ENCODE measurements at places on chromosomes 6 and 20.

DNA sequence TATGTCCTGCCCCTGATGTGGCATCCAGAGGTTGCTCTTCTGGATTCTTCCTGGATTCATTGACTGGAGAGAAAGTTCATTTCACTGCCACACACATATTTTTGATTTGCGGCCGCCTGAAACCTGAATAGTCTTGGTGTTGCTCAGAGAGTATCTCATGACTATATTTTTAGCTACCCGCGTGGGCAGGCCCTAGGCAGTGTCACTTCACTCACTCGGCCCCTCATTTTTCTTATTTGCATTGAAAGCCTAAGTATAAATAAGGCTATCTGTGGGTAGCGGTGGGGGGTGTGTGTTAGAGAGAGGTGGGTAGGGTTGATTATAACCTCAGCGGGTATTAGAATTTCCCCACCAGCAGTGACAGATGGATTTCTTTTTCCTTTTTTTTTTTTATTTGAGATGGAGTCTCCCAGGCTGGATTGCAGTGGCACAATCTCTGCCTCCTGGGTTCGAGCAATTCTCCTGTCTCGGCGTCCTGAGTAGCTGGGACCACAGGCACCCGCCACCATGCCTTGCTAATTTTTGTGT, 113.5 kb downstream of the JARID2 start:
- DNase-seq, result no peak

- DNase-seq, result no peak
Measured at GRCh38 chr20:58403272-58403671, 14.2 kb downstream of the VAPB start.

DNA sequence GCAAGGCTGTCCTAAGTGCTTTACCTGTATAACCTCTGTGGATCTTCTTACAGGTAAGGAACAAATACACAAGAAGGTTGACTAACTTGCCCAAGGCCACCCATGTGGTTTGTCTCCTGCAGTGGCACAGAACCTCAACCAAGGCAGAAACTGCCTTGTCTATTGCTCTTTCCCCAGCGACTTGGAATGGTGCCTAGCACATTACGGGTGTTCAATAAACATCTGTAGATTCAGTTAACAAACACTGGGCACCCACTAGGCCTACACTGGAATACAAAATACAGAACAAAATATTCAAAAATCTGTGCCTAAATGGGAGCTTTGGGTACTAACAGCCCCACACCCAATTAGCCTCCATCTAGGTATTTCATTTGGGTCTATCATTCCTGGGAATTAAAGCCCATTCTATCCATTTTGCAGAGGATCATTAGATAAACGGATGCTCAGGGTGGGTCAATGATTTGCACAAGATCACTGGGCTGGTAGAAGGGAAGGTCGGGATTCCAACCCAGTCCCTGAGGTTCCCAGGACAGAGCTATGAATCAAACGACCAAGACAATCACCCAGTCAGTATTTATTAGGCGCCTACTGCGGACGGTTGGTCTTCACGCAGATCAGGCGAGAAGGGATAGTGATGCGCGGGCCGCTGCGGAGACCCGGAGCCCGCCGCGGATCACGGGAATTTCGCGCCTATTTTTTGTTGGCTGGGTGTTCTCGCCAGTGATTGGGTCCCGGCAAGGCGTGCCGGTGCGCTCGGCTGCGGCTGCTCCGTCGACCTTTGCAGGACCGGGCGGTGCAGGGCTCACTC, at the start of gene STK35:
STK35 (plus strand) TSS at position 771 of the 808 bp plus-strand sequence. CDS start 55 bp downstream, outside the sequence.
- DNase-seq, result no peak

DNA sequence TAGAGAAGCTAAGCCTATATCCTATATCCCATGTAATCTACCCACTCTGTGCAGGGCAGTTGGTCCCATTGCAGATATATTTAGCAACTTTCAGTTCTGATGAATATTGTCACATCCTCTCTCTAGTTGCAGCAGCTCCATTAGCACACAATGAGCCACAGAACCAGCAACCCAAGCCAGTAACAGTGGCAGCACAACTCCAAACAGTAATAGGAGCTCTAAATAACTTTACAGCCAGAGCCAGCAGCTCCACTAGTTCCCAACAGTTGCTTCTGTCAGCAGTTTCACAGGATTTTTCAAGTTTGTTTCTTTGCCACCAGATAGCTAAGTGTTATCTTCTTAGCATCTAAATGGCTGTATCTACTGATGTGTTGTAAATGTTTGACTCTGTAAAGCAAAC, 490.8 kb downstream of the HTR1B start:
- no peak for DNase-seq

DNA sequence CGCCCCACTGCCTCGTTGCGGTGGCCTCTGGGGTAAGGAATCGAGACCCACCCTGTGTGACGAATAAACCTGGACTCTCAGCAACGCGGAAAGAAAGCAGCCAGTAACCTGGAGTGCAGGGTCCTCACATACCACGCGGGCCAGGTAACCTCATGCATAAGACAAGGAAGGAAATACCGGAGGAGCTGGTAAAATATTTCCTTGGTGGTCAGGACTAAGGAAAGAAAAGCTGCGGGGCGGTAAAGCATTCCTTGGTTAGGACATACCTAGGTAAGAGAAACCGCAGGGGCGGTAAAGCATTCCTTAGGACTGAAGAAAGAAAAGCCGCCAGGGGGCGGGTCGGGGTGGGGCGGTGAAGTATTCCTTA, 80.7 kb downstream of the SYTL3 start:
- DNase-seq, result peak; percentile 5

DNA sequence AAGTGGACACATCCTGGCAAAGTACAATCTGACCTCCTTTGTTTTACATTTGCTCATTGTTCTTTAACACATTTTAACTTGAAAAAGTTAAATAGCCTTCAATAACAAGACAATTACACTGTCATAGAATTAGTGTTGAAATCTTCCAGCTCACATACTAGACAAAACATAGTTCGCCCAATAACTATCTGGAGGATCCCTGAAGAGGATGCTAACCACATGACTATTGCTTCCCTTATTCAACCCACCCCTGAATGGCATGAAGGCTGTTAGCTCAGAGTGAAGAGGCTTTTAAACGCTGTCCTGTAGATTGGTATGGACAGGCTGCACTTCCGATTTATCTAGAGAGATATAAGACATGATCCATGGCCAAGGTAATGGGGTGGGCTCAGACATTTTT, 15.0 kb upstream of the DSE start:
- no peak for DNase-seq

GRCh38 chr20:18669241-18670019, 81.6 kb downstream of the DTD1 start:
- no peak for DNase-seq

DNA sequence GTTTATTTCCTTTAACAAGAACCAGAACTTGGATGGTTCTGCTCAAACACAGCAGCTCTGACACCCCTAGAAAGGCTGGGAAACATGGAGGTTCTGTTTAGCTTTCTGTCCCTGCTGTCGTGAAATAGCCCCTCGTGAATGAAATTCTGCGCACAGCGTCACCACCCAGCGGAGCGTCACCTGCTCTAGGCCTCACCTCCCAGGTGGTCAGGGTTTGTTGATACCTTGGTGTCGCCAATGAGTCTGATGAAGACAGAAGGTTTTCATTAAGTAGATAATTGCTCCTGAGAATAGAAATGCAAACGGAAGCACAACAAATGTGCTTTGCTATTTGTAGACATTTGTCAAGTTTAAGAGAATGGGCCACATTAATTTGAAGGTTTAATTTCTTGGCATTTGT, 135.1 kb downstream of the EDN3 start:
- no peak for DNase-seq

GRCh38 chr6:73680289-73680918, 15.6 kb upstream of the CD109 start:
- DNase-seq, result no peak

DNA sequence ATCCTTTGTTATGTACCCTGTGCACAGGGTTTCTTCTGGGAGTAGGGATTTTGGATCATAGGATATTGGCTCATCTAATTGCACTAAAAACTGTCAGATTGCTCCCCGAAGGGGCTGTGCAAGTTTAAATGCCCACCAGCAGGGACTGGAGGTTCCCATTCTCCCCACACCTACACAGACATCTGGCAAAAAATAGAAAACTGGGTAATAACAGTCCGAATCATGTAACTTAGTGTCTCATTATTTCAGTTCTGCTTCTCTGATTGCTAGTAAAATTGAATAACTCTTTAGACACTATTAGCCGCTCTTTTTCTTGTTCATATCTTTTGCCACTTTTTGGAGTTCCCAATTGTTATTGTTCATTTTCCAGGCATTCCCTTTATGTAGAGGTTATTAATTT, 5.3 kb downstream of the PSMF1 start:
- no peak for DNase-seq

DNA sequence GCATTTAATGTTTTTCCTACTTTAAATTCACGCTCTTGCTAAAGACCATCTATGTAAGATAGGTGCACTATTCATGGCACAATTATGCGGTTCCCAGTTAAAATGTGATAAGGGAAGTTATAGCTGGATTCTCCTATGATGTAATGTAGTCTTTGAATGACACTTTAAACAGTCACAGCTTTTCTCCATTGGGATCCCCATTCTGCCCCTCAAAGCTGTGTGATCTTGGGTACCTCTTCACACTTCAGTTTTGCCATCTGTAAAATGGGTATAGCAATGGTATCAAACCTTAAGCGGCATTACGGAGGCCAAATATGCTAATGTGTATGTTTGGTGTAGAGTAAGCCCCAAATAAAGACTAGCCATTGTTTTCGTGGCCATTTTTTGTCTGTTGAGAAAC, 64.7 kb upstream of the ZNF217 start:
- no peak for DNase-seq

DNA sequence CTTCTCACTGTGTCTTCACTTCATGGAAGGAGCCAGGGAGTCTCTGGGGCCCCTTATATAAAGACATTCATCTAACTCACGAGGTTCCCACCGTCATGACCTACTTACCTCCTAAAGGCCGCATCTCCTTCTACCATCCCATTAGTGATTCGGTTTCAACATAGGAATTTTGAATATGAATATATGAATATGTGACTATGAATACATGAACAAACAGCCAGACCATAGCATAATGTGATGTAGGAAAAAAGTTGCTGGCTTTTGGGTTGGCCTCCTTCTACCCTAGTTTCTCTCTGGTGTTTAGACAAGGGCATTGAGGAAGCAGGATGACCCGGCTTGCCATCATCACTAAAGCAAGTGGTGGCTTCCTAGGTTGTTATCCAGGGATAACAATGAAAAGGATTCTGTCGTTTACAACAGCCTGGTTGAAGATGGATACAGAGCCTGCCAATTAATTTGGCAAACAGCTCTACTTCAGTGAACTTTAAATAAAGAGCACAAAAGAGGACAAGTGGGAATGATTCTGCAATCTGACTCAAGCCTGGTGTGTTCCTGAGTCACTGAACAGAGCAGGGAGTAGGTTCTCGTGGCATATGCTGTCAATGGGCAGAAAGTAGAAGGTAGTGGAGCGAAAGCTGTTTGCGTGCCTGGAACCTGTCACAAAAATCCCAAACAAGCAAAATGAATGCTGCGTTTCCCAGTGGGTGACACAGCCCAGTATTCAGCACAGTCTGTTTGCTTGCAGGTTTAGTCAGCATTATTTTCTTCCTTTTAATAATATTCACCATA, 44.0 kb upstream of the DOK5 start:
- peak; percentile 24 for DNase-seq

- DNase-seq, result peak; percentile 83
Measured at GRCh38 chr6:45507186-45507585, 129.5 kb upstream of the SUPT3H start.

- DNase-seq, result peak; percentile 23
Measured at GRCh38 chr20:13220904-13221297, at the start of gene ISM1. Gene ISM1 (plus strand): TSS chr20:13221274. CDS start chr20:13221777, 503 bp downstream.

DNA sequence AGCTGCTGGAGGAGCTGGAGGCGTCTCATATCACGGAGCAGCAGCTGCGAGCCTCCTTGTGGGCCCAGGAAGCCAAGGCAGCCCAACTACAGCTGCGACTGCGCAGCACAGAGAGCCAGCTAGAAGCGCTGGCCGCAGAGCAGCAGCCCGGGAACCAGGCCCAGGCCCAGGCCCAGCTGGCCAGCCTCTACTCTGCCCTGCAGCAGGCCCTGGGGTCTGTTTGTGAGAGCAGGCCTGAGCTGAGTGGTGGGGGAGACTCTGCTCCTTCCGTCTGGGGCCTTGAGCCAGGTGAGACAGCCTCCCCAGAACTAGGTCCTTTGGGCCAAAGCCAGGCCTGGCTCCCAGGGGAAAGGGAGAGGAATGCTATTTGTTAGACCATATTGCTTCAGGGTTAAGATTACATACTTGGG, 31.7 kb downstream of the C20orf173 start:
- DNase-seq, result no peak

DNA sequence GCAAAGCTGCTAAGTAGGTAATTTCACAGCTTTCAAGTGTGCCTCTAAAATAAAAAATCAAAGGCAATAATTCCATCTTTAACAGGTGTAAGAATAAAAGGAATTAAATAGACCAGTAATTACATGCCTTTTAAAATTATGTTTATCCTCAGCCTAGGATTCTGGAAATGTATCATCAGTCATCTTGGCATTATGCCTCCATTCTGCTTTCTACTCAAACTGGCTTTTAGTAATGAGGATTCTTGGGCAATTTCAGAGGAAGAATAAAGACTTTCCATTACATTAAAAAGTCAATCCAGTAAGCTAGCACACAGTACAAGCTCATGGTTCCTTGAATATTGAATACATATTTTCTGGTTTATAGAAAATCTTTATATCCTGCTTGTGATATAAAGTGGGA, 44.7 kb downstream of the GSTA2 start:
- DNase-seq, result peak; percentile 33

DNA sequence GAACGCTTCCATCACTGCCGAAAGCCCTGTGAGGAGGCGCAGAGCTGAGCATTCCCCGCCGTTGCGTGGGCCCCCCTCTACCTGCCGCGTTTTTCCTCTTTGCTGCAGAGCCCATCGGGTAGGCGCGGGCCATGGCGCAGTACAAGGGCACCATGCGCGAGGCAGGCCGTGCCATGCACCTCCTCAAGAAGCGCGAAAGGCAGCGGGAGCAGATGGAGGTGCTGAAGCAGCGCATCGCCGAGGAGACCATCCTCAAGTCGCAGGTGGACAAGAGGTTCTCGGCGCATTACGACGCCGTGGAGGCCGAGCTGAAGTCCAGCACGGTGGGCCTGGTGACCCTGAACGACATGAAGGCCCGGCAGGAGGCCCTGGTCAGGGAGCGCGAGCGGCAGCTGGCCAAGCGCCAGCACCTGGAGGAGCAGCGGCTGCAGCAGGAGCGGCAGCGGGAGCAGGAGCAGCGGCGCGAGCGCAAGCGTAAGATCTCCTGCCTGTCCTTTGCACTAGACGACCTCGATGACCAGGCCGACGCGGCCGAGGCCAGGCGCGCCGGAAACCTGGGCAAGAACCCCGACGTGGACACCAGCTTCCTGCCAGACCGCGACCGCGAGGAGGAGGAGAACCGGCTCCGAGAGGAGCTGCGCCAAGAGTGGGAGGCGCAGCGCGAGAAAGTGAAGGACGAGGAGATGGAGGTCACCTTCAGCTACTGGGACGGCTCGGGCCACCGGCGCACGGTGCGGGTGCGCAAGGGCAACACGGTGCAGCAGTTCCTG, 693 bp downstream of the FAM50B start:
- peak; percentile 14 for DNase-seq
